Large intestine (tissue), 12 donors: ENCODE measurements at places on chromosomes 7 and 10.

GRCh38 chr10:113947184-113948041 is 93.0 kb downstream of the NHLRC2 start:
- DNase-seq = peak; percentile 82

- no peak for DNase-seq
These were observed 406 bp downstream of the CBLL1 start for GRCh38 chr7:107744345-107744750.

DNA sequence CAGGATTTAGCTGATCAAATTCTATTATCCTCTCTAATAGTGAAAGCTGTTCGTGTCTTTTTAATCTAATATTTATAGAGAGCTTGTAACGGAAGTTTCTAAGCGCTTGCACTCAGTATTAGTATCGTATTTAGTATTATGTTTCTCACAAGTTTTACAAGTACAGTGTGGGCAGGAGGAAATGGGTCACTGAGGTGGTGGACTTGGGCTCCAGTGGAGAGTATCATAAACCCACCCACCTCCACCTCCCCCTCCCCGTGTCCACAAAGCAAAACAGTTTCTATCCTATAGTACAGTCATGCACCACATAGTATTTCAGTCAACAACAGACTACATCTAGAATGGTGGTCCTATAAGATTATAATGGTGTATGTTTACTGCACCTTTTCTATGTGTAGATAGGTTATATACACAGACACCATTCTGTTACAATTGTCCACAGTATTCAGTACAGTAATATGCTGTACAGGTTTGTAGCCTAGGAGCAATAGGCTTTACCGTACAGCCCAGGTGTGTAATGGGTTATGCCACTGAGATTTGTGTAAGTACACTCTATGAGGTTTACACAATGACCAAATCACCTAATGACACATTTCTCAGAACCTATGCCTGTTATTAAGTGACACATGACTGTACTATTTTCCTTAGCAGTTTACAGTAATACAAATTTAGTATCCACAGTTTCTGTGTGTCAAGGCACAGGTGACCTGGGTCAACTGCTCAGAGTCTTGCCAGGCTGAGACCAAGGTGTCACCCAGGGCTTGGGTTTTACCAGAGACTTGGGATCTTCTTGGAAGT is 1021.3 kb upstream of the C7orf33 start:
- DNase-seq = no peak

- no peak for DNase-seq
These were observed 143.0 kb downstream of the STK31 start for GRCh38 chr7:23852988-23853387.

DNA sequence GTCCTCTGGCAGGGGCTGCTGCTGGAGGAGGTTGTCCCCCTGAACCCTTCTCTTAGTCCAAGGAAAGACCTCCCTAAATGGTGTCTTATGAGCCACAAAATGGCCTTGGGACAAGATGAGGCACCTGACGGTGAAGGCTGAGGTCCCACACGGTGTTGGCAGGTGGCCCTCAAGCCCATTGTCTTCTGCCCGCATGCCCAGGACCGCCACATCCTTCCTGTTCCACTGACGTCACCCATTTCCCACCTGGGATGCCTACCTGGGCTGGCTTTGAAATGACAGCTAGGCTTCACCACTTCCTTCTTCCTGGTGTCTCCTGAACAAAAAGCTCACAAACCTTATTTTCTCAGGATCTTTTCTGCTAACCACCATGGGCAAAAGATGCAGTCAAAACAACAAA is 2.1 kb upstream of the DMBT1 start:
- DNase-seq = no peak

DNA sequence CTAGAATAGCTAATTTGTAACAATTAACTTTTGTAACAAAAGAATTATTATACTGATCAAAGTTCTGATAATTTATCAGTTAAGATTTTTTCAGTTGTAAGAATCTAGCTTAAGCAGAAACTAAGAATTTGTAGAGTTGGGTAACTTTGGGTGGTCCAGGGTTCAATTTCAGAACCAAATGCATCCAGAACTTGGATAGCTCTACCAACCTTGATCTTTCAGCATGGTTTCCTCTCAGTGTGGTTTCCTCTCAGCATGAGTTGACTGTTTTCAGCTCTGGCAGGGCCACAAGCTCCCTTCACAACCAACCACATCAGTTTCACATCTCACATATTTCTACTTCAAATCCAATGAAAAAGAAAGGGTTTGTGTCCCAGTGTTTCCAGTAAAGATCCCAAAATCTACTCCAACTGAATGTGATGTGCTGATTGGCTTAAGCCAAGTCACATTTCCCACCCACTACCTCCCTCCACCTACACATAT is 3.3 kb upstream of the FAS start:
- no peak for DNase-seq

DNA sequence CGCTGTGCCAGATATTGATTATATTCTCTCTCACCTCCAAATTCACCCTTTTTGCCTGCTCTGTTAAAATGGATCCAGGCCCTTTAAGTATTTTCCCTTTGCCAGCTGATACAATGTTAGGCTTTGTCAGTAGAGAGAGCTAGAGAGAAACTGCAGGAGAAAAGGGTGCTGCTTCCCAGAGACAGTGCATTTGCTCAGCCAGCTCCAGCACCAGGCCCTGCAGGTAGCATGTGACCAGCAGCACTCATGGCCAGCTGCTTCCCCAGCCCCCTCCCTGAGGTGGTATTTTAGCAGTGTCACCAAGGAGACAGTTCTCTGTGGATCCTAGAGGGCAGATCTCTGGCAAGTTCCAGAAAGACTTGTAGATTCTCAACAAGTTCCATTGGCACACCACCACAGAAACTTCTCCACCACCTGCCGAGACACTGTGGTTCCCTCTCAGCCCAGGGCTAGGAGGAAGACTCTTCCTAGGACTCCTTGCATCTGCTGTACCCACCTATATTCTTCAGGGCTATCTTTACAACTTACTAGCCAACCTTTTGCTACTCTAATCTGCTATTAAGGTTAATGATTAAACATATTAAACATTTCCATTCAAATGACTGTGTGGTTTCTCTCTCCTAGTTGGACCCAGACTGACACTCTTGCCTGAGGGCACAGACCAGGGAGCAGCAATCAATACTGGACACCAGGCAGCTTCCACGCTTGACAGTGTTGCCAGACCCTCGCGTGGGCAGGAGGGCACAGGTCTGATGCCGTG is 35.6 kb upstream of the ADAM12 start:
- DNase-seq = no peak

DNA sequence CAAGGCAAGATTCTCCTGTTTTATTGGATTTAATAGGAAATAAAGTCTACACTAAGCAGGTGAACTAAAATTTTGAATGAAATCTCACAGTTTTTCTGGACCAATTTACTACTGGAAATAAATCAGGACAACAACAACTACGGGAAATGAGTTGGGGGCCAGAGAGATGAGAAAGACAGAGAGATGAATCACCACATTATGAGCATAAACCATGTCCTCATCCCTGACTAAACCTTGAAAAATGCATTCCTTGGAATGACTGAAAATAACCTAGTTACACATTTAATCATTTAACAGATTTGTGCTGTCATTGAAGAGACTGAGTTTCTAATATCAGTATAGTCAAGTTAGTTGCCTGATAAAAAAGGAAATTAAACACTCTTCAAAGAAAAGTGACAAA is 608.4 kb upstream of the KCND2 start:
- no peak for DNase-seq

GRCh38 chr10:114437473-114438292 is 33.4 kb upstream of the AFAP1L2 start:
- no peak for DNase-seq

- no peak for DNase-seq
These were observed 127.2 kb upstream of the TNRC18 start for GRCh38 chr7:5550831-5551230.

DNA sequence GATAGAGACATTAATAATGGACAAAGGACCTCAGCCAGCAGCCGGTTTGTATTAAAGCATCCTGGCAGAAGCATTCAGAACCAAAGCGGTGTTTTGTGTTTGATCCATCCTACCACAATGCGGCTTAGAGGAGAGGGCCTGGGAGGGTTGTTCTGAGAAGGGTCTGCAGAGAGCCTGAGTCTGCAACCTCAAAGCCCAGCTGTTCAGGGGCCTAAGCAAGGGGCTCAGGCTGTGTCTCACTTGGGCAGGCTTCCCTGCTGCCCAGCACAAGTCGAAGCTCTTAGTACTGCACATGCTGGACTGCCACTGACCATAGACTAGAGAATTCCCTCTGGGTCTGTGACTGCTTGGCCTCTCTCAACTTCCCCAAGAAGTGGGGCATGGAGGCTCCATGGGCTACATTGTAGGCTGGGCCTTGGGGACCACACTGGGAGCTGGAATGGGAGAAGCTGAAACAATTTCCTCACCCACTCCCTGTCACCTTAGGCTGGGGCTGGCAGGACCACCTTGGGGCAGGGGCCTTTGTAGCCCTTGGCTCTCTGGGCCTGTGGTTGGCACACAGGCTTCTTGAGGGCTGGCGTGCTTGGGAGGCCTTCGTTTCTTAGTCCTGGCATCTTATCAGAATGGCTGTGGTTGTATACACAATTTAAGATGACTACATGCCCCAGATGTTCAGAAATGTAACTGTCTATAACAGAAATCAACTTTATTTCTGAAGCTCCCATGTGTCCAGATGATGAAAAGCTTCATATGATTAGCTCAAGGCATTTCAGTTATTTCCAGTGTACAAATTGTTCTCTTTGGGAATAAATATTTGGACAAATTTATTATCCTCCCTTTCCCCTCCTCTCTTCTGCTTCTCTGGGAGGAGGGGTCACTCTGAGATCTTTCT is 44.5 kb downstream of the LRRC18 start:
- no peak for DNase-seq

- no peak for DNase-seq
These were observed 261.4 kb downstream of the BAMBI start for GRCh38 chr10:28938745-28939144.

DNA sequence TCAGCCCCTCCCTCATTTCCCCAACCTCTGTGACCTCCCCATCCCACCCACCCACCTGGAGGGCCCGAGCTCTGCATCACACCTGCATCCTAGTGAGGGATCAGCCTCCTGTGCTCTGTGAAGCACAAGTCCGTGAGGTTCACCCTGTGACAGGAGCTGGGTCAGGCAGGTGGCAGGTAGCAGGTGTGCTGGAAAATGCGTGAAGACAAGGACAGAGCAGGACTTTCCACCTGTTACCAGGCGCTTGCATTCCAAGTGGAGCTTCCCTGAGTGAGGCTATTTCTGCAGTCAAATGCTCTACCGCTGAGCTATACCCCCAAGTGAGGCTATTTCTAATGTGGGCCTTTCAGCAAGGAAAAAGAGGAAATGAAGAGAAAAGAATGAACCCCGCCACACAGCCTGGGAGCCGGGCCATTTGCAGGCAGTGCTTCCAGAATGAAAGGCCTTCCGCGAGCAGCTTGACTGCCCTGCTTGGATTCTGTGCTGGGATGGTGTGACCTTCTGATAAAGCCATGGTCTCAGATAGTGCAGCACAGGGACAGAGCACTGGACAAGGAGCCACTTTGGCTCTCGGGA is 13.3 kb upstream of the CPXM2 start:
- no peak for DNase-seq

DNA sequence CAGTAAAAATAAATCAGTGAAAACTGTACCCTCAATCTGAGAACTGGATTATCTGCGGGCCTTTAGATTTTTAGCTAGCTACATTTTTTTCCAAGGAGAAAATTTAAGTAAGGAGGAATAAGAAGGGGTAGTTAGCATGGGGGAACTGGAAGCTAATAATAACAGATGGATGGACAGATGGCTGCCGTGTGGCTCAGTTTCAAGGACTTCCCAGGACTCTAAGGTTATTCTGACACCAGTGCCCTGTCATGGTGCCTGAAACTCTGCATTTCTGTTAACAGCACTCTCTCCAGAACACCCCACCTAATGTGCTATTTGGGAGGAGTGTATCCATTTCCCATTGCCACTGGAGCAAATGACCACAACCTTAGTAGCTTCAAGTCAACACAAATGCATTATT is 75.7 kb upstream of the PDE1C start:
- no peak for DNase-seq

GRCh38 chr7:132581431-132581830 is 5.2 kb upstream of the PLXNA4 start:
- DNase-seq = no peak

- DNase-seq = no peak
These were observed 5.8 kb downstream of the DBNL start for GRCh38 chr7:44050121-44050914.

GRCh38 chr7:116776610-116777289 is 85.6 kb upstream of the CAPZA2 start:
- DNase-seq = peak; percentile 39

DNA sequence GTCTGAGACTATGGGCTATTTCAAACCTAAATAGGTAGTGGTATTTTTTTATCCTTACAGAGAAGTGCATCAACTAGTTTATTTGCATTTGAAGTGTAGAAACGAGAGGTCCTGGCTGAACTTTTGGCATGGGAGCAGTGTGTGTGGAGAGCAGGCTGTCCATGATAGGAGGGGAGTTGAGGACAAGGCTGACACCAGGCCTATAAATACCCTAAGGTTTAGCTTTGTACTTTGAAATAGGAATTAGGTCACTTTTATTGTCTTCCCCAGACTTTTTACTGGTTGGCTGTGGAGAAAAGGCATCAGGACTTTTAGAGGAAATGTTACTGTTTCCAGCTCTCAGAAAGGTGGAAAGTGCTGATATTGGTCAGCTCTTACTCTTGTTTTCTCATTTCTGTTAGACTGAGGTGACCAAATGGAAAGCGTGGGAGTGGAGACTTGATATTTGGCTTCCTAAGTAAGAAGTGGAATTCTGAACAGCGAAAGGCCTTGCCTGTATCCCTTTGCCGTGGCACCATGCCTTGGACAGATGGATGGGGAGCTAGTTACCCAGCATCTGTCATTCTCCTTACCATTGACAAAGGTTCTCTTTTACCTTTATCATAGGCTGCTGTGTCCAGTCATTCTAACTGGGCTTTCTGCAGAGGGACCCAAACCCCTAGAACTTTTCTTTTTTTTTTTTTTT is 46.0 kb downstream of the GBF1 start:
- DNase-seq = peak; percentile 22

DNA sequence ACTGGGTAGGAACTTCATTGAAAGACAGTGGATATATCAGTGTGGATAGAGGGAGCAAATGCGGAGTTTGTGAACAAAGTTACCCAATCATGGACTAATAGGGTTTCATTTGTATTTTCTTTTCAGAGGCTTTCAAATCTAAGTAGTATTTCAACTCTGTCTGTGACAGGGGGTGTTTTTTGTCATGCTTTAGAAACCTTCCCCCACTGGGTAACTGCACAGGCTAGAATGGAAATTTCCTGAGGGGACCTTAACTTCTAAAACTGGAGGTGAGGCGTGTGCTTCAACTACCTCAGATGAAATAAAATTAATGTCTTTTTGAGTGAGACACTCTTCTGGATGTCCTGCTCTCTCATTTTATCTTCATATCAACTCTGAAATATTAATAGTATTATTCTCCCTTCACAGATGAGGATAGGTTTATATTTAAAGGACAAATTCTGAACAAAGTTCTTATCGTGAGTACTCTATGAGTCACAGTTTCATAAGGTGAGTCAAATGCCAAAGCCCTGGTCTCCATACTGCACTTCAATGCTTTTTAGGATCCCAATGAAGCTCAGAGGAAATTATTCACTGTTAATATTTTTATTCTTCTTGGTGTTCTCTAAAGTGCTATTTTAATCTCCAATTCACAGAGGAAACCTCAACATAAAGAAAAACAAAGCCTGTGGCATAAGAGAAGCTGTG is 770.6 kb downstream of the CCSER2 start:
- no peak for DNase-seq
